ENCODE measurements at places on chromosomes 5 and 9. TPM values are rescaled to one million over a fixed set of nuclear protein-coding genes. Genes with fewer than 3 reads are reported as not detected.

DNA sequence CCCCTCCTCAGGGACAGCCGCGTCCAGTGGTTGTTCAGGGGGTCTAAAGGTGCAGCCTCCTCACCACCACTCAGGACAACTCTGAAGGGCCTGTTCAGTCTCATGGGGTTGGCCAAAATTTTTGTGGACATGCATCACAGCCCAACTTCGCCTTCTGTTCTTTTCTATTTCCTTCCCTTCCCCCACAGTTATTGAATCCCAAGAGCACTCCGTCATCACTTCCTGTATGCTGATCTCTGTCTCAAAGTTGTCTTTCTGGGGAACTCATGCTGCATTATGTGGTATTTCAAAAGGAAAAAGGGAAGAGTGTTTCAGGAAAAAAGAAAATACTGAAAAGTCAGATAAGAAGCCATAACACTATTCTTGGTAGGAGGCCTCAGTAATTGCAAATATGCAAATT, 355.4 kb downstream of the CAAP1 start:
- no peaks in the 10 kb centered on the region for H3K36me3 ChIP-seq
- H3K4me3 ChIP-seq: no peak overlapping the region
- H3K27me3 ChIP-seq: no peaks in the 10 kb centered on the region
- no peak overlapping the region for H3K27ac ChIP-seq
- H3K4me1 ChIP-seq: no peaks in the 10 kb centered on the region
- no peak for DNase-seq

DNA sequence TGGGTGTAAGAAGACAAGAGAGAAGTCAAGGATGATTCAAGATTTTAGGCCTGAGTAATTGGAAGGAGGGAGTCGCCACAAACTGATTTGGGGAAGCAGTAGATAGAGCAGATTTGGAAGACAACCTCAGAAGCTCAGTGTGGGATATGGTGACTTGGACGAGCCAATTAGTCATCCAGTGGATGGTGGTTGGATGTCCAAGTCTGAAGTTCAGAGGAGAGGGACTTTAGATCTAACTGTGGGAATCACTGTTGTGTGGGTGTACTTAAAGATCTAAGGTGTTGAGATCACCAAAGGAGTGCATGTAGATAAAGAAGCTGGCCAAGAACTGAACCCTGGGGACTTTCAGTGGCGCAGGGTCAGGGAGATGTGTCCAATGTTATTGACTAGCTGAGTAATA, 2.2 kb downstream of the IDNK start:
- H3K36me3 ChIP-seq: peaks cover 2% of the 10 kb centered on the region
- H3K27me3 ChIP-seq: no peaks in the 10 kb centered on the region
- no peak for DNase-seq
- H3K4me3 ChIP-seq: no peak overlapping the region
- no peak overlapping the region for H3K27ac ChIP-seq

DNA sequence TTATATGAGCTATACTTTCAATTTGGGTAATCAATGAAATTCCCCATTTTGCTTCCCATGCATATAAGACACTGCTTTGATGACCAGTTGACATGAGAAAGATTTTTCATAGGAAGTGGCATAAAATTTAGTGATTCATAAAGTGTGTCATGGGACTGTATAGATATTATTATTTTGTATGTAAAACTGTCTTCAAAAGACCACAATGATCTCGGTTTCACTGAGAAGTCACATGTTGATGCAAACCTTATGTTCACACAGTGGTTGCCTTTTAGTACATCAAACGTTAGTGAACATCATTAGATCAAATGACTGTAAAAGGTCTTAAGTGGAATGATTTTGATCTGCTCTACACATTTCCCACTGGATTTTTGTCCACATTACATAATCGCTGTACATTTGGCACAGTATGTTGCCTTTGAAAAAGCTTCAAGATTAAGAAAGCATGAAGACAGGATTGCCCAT, 349.2 kb upstream of the MEF2C start:
- H3K4me3 ChIP-seq: no peak overlapping the region
- H3K27me3 ChIP-seq: no peaks in the 10 kb centered on the region
- H3K27ac ChIP-seq: no peak overlapping the region
- H3K4me1 ChIP-seq: no peaks in the 10 kb centered on the region
- H3K36me3 ChIP-seq: no peaks in the 10 kb centered on the region

- H3K4me3 ChIP-seq: no peak overlapping the region
- H3K27me3 ChIP-seq: no peaks in the 10 kb centered on the region
- no peaks in the 10 kb centered on the region for H3K4me1 ChIP-seq
- no peaks in the 10 kb centered on the region for H3K36me3 ChIP-seq
- no peak for DNase-seq
Observed at GRCh38 chr5:160773646-160774410, 78.2 kb downstream of the ATP10B start.

DNA sequence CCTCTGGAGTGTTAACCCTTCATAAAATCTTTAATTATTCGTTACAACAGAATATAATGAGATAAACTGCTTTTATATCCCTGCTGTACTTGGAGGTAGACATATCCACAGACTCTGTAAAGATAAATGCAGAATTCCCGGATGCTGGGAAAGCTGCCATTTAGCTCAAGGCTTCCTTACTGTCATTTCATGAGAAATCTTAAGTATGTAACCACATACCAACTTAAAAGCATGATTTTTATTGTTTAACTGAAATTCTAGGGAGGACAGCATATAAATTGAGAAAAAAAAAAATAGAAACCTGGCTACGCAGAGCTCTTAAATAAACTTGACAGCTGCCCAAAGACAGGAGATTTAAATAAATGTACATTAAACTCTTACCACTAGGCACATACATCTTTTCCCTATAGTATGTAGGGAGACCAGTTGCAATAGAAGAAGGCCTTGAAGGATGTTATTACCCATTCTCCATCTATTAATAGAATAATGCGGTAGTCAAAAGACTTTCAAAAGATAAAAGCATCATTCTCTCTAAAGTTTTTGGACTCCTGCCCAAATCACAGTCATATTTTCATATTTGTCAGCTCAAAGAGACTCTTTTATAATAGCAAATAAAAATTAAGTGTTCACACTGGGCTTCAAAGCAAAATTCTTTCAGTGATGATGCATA, 373.8 kb downstream of the NDUFS4 start:
- H3K4me1 ChIP-seq: no peaks in the 10 kb centered on the region
- H3K36me3 ChIP-seq: no peaks in the 10 kb centered on the region
- H3K4me3 ChIP-seq: no peak overlapping the region
- no peak overlapping the region for H3K27ac ChIP-seq
- H3K27me3 ChIP-seq: no peaks in the 10 kb centered on the region

DNA sequence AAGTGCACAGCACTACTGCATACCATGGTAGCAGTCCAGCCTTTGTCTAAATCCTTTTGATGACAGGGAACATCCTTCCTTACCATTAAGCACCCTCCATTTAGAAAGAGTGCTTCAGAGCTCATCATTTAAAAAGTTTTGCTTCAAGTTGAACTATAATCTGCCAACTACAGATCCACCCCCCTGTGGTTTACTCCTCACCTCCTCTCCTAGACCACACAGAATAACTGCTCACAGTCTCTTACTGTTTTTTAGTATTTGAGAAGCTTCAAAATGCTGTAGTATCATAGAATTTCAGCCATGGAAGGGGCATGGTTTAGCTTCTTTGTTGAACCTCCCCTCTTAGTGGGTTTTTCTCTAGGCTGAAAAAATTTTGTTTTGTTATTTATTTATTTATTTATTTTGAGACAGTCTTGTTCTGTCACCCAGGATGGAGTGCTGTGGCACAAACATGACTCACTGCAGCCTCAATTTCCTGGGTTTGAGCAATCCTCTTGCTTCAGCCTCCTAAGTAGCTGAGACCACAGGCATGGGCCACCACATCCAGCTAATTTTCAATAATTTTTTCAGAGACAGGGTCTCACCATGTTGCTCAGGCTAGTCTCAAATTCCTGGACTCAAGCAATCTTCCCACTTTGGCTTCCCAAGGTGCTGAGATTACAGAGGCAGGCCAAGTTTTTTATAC, 384.3 kb upstream of the RFX3 start:
- no peak for DNase-seq
- no peaks in the 10 kb centered on the region for H3K36me3 ChIP-seq
- peaks cover 4% of the 10 kb centered on the region for H3K4me1 ChIP-seq
- H3K27me3 ChIP-seq: no peaks in the 10 kb centered on the region
- H3K27ac ChIP-seq: no peak overlapping the region

DNA sequence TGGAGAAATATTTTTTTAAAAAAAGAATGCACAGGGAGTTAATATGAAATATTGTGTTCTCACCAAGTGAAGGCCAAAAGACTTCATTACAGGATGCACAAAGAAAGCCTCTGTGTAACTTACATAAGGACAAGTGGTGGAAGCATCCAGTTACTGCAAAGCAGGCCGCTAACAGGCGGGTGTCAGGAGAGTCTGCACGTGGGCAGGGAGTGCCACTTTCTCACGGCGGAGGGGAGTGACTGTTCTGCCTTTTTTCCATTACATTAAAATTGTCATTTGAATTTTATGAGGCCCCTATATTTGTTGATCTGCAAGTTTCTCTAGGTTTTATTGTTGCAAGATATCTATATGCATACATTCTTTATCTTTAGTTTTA, 28.1 kb upstream of the SPATA31E1 start:
- H3K4me3 ChIP-seq: no peak overlapping the region
- no peaks in the 10 kb centered on the region for H3K36me3 ChIP-seq
- H3K4me1 ChIP-seq: no peaks in the 10 kb centered on the region
- DNase-seq: no peak
- H3K27ac ChIP-seq: no peak overlapping the region

GRCh38 chr9:132415181-132415580, 5.2 kb downstream of the CFAP77 start:
- no peak overlapping the region for H3K27ac ChIP-seq
- no peaks in the 10 kb centered on the region for H3K4me1 ChIP-seq
- H3K27me3 ChIP-seq: peaks cover 30% of the 10 kb centered on the region
- H3K36me3 ChIP-seq: no peaks in the 10 kb centered on the region
- DNase-seq: no peak

DNA sequence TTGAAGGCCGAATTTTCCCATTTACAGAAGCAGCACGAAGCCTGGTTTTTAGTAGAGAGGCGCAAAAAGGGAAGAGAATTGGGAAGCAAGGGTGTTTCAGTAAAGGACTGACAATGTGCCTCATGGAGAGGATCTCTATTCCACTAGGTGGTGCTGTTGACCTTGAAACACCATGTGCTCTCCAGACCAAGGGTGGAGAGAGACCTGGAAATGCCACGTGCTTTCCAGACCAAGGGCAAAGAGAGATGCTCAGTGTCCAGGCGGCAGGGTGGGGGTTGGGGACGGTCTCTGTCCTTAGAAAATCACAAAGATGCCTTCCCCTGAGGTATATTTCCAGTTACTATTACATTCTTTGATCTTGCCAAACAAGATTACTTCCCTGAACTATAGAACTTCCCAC, 425.3 kb downstream of the CSNK1G3 start:
- DNase-seq: peak; percentile 46
- H3K36me3 ChIP-seq: no peaks in the 10 kb centered on the region
- no peak overlapping the region for H3K27ac ChIP-seq
- no peak overlapping the region for H3K4me3 ChIP-seq
- H3K27me3 ChIP-seq: no peaks in the 10 kb centered on the region
- no peaks in the 10 kb centered on the region for H3K4me1 ChIP-seq

DNA sequence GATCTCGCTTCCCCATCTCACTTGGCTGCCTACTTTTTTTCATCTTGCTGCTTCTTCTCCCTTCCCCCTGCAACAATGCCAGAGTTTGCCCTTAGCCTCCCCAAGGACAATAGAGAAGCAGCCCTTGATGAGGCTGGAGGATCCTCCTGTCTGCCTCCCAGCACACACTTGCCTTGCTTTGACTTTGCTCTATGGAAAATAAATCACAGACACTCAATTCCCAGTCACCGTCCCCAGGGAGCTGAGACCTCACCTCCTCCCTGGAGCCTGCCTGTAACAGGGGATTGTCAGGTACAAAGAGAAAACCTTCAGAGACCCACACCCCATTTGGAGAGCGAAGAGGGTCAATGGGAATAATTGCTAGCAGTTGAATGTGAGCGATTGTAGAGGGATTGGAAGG, 242.1 kb upstream of the ZNF462 start:
- no peaks in the 10 kb centered on the region for H3K27me3 ChIP-seq
- H3K36me3 ChIP-seq: no peaks in the 10 kb centered on the region
- no peaks in the 10 kb centered on the region for H3K4me1 ChIP-seq
- H3K27ac ChIP-seq: no peak overlapping the region
- H3K4me3 ChIP-seq: no peak overlapping the region

DNA sequence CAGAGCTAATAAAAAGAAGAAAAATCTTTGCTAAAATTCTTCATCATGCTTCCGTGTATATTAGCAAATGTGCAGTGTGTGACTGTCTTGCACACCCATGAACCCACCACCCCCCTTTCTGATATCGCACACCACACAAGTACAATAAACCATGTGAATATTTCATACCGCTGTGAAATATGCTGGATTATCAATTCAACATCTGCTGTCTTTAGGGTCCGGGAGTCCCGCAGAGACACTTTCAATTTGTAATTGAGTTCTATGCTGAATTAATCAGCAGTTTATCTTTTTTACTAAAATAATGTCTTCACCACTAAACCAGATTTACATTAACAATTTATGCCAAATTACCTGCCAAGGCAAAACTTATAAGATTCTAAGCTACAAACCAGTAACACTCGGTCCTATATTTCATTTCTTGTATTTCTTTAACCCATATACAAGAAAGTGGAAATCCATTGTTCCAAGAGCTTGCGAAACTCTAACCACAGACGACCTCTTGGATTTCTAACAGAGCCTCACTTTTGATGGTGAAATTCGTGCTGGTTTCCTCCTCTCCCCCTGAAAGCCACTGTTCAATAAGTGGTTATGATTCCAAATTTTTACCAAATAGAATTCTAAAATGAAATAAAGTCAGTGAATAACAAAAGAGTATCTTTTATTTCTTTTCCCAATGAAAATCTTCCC, 44.2 kb downstream of the PSMB7 start:
- H3K27me3 ChIP-seq: no peaks in the 10 kb centered on the region
- H3K27ac ChIP-seq: no peak overlapping the region
- peak; percentile 55 for DNase-seq
- H3K36me3 ChIP-seq: no peaks in the 10 kb centered on the region

- H3K4me3 ChIP-seq: no peak overlapping the region
- DNase-seq: no peak
- no peaks in the 10 kb centered on the region for H3K4me1 ChIP-seq
- peaks cover 2% of the 10 kb centered on the region for H3K36me3 ChIP-seq
- no peaks in the 10 kb centered on the region for H3K27me3 ChIP-seq
- no peak overlapping the region for H3K27ac ChIP-seq
Observed at GRCh38 chr9:120532891-120533290, 47.1 kb downstream of the CDK5RAP2 start.

GRCh38 chr9:136618580-136619547, 43.9 kb upstream of the EGFL7 start:
- no peak overlapping the region for H3K4me3 ChIP-seq
- DNase-seq: no peak
- H3K36me3 ChIP-seq: no peaks in the 10 kb centered on the region
- no peaks in the 10 kb centered on the region for H3K27me3 ChIP-seq
- H3K4me1 ChIP-seq: peaks cover 13% of the 10 kb centered on the region

- H3K36me3 ChIP-seq: peaks cover 10% of the 10 kb centered on the region
- H3K27me3 ChIP-seq: no peaks in the 10 kb centered on the region
- no peaks in the 10 kb centered on the region for H3K4me1 ChIP-seq
Observed at GRCh38 chr9:127479507-127480081, 28.3 kb downstream of the LRSAM1 start.

The ANKRD33B gene
- 7.8 TPM for total RNA-seq

The SPATA31A1 gene
- total RNA-seq: not detected

The ADAMTSL2 gene
- under 0.01 TPM for total RNA-seq

The INSYN2B gene
- 3.6 TPM for total RNA-seq

The GPR150 gene
- 0.33 TPM for total RNA-seq

The CTNNA1 gene
- total RNA-seq: 421 TPM

The TXNDC15 gene
- total RNA-seq: 65.9 TPM

The IFNB1 gene
- total RNA-seq: 0.17 TPM

The BAAT gene
- total RNA-seq: not detected

The PIP5K1B gene
- under 0.01 TPM for total RNA-seq

The TMEM252 gene
- not detected for total RNA-seq

The APBA1 gene
- total RNA-seq: 8.8 TPM

The ADAMTS2 gene
- total RNA-seq: 27.0 TPM

The LECT2 gene
- total RNA-seq: not detected

The ZNF483 gene
- 1.5 TPM for total RNA-seq
